Fibroblast of upper back skin (primary cell): ENCODE measurements at places on chromosomes 2 and 18.
A peak's percentile ranks its signal among the peaks of the same experiment; 100 is the strongest.

GRCh38 chr2:78260861-78261260, 738.7 kb upstream of the LRRTM4 start:
- DNase-seq, result no peak

DNA sequence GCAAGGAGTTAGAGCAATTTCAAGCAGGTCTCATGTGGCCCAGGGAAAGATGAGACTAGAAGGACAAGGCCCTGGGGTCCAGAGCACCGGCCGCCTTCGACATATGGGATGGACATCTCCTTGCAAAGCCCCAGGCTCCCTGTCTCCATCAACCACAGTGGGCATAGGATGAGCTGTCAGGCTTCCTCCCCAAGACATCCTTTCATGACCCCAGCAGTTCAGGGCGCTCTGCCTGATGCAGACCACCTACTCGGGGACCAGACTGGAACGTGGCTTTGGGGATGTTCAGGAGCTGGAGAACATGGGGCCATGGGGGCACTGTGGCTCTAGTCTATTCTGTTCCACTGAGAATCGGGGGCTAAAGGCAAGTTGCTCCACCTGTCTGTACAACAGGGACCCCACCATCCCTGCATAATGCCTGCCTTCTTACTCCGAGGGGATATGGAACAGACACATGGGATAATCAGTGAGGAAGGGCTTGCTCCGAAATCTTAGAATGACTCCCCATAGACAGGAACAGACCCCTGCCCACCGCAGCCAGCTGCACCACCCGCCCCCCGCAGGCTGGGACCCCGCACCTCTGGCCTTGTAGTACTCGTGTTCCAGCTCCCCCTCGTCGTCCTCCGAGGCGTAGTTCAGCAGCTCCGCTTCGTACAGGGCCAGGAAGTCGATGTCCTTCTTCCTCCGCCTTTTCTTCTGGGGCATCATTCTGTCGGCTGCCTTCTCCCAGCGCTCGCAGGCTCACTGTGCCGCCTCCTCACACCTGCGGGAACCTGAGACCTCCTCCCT, 500 bp downstream of the LOXHD1 start:
- DNase-seq, result no peak

GRCh38 chr2:132651115-132652045, 18.6 kb downstream of the LYPD1 start:
- DNase-seq, result peak; percentile 53

GRCh38 chr2:45905632-45905958, 254.1 kb downstream of the PRKCE start:
- no peak for DNase-seq

DNA sequence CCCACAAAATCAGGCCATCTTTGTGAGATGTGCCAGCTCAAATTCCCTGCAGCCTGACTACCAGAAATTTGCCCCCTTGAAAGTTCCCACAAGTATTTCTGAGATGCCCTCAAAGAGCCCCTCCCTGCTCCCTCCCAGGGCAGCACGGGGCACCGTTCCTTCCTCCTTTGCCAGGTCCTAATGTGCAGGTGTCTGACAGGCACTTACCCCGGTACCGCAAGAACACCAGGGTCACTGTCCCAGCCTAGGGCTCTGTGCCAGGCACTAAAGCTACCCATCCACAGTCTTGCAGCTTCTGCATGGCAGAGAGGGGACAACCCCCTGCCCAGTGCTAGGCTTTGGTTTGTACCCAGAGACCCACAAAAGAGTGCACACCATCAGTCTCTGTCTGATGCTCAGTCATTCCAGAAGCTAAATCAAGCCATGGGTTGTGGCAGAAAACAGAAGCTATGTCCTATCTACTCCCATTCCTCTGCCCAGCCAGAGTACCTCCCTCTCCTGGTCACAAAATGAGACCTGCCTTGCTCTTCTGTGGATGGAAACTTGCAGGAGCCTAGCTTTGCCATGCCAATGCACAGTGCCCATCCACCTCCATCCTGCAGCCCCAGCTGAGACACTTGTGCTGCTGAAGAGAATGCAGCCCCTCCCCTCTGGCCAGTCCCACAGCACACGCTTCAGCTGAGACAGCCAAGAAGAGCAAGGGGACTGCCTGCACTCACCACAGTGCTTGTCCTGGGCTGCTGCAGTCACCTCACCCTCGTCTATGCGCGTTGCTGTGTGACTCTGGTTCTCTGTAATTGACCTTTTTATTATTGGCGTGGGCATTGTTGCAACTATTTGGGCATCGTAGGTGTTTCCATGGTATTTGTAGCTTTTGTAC, 48.7 kb downstream of the INPP5D start:
- DNase-seq, result no peak

GRCh38 chr2:55948176-55948923, 24.8 kb upstream of the EFEMP1 start:
- no peak for DNase-seq

- DNase-seq, result peak; percentile 91
Observed at GRCh38 chr2:237181844-237182243, 96.2 kb downstream of the COPS8 start.

- DNase-seq, result no peak
Observed at GRCh38 chr2:45777996-45778719, 126.7 kb downstream of the PRKCE start.

DNA sequence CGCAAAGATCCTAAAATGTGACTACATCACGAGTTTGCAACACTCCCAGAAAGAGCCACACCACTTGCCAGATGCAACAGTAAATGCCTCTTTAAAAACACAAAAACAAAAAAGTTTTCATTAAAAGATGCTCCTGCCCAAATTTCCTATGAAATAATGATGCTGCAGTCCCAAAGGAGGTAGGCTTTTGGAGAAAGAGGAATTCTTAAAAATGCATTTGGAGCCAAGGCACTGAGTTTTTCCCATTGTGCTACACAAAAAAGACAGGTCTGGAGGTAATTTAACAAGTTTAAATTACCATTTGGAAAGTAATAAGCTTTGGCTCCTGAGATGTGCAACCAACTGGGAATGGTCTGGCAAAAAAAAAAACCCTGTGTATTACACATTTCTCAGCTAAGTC, 145.0 kb downstream of the PID1 start:
- no peak for DNase-seq

GRCh38 chr2:101884423-101884822, 107.3 kb upstream of the IL1R2 start:
- no peak for DNase-seq

DNA sequence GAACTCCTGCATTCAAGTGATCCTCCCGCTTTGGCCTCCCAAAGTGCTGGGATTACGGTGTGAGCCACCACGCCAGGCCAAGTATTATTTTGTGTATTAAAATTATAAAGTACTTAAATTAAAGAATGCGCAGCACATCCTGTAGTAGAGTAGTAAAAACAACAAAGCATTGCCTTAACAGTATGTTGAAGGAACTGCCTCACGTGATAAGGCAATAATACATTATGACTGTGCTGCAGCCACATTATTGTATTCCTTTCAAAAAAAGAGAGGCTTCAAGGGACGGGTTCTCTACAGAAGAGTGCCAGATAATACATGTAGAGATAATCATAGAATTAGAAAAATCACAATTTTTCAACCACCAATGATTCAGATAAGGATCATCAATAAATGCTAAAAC, 33.7 kb downstream of the C2orf76 start:
- no peak for DNase-seq

DNA sequence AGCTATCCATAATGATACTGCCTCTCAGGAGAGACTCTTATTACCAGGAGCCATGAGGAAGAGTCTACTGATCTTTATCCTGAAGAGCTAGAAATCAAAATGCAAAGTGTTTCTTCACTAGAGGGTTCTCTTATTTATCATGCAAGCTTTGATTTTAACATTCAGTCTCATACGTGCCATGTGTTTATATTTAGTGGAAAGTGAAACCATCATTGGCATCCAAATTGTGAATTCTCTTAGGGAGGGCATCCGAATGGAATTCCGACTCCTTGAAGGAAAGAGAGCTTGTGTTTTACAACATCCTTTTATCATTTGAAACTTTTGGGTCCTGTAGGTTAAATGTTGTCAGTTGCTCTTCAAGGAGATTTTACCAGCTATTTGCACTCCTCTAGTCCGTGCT, 170.4 kb upstream of the SESTD1 start:
- peak; percentile 40 for DNase-seq

DNA sequence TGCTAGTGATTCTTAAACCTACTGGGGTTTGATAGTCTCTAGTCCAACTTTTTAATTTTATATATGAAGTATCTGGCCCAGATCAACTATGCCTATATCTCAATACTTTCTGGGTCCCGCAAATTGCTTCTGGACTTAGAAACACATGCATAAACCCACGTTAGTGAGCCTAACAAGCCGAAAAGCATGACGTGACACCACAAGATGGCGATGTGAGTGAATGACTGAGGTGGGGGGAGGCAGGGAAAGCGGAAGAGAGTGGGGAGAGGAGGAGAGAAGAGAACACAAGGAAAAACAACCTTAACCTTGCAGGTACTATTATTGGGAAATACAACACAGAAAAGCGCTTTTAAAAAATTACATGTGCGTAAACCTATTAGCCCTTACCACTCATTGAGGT, 13.8 kb downstream of the PDIA6 start:
- DNase-seq, result no peak

DNA sequence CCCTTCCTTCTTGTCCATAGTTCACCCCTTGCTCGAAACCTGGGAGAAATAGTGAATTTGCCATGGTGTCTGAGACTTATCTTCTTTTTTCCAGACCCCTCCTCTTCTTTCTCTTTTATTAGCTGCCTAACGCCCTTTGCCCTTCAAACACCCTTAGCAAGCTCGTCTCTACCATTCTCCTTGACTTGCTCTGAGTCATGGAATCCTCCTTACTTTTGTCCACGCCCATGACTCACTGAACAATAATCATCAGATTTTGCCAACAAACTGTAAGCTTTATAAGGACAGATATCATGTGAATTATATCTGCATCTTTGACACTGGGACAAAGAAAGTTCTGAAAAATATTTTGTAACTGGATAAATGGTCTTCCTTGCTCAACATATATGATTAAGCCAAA, 67.1 kb upstream of the CNTNAP5 start:
- no peak for DNase-seq

GRCh38 chr2:78707776-78708386, 317.6 kb upstream of the REG3G start:
- no peak for DNase-seq

GRCh38 chr2:33435518-33435917, 40.9 kb upstream of the RASGRP3 start:
- no peak for DNase-seq

- no peak for DNase-seq
Observed at GRCh38 chr2:54092940-54093339, 22.5 kb upstream of the ACYP2 start.

GRCh38 chr2:67667054-67667908, 270.1 kb downstream of the ETAA1 start:
- DNase-seq, result no peak

DNA sequence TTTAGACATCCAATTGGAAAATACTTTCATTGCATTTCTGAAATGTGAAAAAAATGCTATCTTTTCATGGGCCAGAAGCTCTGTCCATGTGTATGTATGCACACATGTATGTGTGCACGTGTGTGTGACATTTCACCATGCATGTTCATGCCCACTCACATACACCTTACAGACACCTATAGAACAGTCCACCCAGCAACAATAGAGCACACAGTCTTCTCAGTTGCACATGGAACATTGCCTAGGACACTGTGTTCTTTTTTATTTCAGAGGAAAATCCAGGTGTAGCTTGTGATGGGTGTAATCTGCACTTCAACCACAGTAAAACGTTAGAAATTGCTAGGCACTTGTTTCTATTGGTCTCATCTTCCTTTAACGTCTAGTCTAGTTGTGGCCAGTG, 114.8 kb upstream of the RGPD4 start:
- no peak for DNase-seq

DNA sequence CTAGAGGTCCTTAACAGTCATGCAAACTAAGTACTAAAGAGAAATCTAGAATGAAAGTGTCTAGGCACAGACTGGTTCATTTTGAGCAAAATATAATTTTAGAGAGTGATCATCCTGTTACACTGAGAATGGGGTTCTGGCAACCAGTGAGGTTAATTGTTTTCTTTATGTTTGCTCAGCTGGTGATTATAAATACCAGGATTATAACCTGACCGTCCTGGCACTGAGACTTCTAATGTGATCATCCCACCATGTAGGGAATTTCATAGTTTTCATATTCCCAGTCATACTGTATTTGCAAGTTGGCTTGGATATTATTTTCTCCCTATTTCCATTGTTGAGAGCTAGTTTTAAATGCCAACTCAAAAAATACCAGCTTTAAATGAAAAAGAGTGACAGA, 852.5 kb upstream of the LRATD1 start:
- no peak for DNase-seq

DNA sequence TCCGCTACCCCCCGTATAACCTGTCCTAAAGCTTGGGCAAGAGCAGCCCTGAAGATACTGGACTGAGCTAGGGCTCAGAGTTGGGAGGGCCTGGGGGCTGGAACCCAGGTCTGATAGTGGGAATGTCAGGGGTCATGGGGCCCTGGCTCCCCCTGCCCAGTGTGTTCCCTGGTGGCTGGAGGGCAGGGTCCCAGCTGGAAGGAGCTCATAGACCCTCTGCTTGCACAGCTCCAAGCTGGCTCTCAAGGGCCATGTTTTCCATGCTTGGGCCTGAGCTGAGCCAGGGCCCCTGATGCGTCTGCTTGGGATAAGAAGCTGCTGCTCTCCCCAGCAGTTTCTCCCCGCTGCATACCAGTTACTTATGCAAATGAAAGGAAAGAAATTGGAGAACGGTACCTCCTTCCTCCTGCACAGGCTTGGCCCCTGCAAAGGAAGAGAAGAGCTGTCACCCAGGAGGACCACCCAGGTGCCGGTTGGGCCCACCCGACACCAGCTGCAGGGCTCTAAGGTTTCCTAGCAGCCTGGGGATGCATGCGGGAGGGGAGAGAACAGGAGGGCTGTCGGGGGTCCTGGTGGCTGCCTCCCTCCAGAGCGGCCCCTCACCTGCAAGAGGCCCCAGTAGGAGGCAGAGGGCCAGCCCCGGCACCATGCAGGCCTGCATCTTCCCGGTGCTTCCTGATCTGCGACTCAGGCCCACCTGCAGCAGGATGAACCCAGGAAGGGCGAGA, 628 bp downstream of the OTOS start:
- DNase-seq, result no peak

- no peak for DNase-seq
Observed at GRCh38 chr2:238943338-238944067, 95.6 kb downstream of the TWIST2 start.

DNA sequence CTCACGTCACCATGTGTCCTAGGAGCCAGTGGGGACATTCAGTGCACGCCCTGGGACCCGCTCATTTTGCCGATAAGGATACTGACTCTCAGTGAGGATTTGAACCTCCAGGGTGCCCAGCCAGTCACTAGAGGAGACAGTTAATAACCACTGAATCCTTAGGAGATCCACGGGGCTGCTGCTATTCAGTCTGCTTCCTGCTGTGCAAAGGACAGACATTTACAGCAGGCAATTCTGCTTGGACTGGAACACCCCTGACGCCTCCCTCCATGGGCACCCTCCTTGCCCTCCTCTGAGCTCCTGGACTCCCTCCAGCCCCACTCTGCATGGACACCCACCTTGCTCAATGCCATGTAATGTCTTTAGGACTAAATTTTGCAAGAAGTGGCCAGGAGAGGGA, 265.5 kb downstream of the EIPR1 start:
- no peak for DNase-seq

DNA sequence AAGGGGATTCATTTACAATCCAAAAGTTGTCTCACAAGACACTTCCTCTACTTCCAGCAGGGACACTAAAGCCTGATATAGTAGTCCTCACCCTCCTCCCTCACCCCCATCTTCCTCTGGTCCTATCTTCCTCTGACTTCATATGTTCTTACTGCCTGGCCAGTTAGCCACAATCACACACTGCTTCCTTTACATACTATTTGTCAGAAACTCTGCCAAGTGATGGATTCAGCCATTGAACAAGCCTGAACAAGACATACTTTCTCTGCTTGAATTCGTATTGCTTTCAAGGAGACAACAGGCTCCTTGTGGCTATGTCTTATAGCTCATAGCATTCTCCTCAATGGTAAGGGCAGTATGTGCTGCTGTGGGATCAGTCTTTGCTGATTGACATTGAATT, 672.2 kb downstream of the BCL11A start:
- DNase-seq, result no peak
